ENCODE measurements at places on chromosomes 3 and 15.

- DNase-seq: no peak
Observed at GRCh38 chr15:35738370-35738769, 192.4 kb upstream of the DPH6 start.

DNA sequence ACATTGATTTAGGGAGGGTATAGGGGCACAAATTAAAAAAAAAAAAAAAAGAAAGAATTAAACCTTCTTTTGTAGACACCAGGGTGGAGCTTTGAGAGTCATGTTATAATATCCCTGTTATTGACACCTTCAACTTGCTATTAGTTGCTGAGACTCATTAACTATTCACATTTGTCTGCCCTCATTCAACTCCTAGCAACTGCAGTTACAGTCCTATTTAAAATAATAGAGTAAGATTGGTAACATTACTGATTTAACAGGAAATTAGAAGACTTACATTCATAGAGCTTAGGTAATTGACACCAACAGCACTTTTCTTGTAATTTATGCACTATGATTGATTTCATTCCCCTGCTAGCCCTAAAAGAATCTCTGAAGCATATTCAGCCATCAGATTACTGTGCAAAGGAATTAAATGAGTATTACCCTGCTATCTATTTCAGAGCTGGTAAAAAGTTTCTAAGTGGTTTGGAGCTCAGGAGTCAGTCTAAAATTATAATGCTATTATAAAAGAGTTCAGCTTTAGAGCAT, 148.8 kb upstream of the TBL1XR1 start:
- DNase-seq: no peak

GRCh38 chr3:170740726-170741591, 129.0 kb downstream of the RPL22L1 start:
- peak; percentile 95 for DNase-seq

- no peak for DNase-seq
Observed at GRCh38 chr3:61979638-61980037, 393.7 kb downstream of the FEZF2 start.

DNA sequence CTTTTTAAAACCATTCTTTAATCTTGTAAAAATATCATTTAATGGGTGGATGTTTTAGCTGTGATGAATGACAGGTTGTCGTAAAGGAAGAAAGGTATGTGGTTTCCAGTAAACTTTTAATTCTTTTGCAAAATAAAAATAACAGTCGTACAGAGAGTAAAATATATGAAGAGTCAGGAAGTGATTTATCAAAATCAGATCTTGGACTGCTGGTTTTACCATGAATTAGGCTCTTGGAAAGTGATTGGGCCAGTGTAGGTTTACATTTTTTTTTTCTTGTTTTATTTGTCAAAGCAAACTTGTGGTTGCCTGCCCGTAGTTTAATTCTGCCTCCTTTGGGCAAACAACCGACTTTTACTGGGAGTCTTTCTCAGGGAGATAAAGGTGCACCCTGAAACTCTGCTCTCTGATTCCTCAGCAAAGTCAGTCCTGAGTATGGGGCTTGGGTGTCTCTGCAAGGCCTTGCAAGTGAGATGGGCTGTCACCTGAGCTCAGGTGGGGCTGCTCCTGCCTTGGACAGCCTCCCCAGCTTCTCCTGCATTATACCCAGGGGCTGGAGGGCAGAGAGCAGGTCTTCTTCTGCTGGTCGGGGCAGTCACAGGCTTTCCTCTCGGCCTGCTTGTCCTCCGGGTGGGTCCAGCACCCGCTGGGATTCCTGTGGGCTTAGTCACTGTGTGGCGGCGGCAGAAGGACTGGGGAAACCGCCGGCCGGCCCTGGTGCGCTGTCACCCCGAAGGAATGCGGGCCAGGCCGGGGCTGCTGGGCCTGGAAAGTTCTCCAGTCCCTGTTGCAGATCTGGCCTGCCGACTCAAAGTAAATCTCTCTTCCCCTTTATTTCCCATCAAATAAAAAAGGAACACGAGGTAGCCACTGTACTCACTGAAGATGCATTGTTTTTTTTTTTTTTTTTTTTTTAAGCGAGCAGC, 79.0 kb downstream of the IGF1R start:
- DNase-seq: peak; percentile 78

- no peak for DNase-seq
Observed at GRCh38 chr3:96434651-96435050, 379.7 kb upstream of the EPHA6 start.

DNA sequence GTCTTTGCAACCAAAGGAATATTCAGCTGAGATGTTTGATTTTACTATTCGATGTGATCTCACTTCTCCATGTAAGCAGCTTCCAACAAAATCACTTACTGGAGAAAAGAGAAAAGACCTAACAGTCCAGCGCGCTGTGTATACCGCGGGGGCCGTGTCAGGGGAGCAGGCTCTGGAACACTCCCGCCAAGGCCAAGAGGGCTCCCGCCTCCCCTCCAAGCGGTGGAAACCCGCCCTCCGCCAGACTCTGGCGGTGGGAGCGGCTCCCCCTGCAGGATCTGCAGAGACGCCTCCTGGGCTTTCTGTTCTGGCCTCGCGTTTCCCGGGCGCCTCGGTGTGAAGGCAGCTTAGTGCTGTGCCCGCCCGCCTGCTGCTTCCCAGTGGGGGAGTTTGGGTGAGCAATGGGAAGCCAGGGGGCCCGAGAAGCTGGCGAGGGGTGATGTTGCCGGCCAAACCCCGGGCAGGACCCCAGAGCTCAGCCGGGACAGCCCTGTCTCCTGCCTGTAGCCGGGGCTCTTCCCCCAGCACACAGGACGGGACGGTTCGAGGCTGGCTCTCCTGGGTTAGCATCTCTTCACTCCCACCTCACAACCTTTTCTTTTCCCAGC, 36.3 kb downstream of the CHST14 start:
- DNase-seq: no peak

DNA sequence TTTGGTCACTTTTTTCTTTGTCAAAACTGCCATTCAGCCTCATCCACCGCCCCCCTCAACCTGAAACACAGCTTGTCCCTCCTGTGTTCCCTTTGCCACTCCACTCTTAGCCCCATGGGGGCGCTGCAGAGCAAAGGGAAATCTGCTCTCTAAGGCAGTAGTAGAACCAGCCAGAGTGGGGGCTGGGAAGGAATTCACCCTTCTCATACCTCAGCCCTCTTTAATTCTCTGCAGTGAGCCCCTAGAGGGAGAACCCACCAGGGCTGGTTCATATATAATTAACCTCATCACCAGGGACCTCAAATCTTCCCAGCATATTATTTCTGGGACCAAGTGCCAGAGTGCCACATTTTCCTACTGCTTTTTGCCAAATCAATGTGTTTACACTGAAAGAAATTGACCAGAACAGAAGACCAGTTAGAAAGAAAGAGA, 2.8 kb upstream of the BCL6 start:
- no peak for DNase-seq

- DNase-seq: no peak
Observed at GRCh38 chr3:62981962-62982361, 106.7 kb upstream of the CADPS start.

- DNase-seq: no peak
Observed at GRCh38 chr3:100437721-100438622, 36.6 kb downstream of the LNP1 start.

- DNase-seq: no peak
Observed at GRCh38 chr3:36135863-36136262, 244.4 kb upstream of the STAC start.

GRCh38 chr15:62089616-62090015, 22.8 kb downstream of the C2CD4A start:
- no peak for DNase-seq

DNA sequence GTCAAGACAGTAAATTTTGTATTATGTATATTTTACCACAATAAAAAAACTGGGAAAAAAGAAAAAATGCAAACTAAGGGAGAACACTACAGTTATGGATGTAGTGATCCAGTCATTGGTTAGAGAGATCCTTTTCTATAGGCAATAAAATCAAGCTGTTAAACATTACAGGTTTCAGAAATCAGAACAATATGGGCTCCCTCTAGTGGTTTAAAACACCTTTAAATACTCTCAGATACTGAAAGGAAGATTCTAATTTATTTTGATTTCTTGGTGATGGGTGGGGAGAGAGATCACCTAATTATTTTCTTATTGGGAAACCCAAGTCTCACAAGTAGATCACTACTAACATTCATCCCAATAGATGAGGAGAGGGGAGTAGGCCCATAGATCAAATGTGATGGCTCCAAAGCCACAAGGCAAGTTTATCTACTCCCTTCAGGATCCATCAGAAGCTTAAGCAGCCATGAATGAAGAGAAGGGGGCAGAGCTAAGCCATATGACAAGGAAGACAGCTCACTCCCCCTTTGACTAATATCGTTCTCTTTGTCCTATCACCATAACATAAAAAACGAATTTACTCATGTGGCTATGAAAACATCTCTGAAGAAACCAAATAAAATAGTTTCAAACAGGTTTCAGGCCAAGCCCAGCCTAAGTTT, 118.6 kb downstream of the ANO10 start:
- peak; percentile 2 for DNase-seq

DNA sequence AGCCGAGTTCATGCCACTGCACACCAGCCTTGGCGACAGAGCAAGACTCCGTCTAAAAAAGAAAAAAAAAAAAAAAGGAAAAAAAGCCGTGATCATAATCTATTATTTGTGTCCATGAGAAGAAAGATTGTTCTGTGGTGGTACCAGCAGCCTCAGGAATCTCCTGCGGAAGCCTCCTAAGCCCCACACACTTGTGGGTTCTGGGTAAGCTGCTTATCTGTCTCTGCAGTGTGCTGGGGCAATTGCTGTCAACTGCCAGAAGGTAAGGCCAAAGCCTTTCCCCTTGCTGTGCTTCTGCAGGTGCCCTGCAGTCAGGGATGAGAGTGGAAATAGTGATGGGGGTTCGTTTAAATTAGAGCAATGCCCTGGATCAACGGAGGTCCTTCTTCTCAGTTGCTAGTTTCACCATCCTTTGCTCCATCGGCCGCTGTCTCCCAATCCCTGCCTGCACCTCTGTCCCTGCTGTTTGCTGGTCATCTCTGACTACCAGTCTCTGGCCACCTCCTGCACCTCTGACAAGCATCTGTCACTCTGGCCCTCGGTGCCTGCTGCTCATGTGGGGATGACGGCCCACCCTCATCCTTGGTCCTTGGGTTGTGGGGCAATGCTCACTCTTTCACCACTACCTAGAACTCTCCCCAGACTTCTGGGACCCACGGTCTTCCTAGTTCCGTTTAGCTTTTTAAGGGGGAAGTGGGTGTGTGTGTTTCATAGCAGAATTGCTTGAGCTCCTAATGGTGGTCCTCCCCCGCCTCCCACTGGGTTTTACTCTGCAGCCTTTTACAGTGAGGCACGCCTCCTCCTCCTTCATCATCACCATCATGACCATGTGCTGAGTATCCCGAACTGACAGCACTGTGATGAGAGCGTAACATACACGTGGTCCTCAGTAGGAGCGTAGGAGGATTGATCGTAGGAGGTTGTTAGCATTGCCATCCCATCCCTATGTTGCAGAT, 25.5 kb downstream of the CHRD start:
- DNase-seq: no peak

DNA sequence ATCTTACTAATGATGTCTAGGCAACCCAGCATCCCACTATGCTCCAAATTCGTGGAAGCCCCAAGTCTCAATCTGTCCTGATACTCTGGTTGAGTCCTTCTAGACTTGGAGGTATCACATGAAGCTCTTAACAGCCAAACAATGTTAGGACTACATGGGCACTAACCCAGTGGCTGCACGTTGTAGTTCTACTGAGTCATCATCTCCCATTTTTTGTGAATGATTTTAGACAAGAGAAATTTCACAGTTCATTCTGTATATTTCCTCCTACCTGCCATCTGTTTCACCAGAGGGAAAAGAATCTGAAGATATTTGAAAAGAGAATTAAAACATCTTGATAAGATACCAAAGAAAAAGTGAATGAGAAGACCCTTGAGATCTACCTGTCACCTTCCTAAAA, 9.8 kb upstream of the WWTR1 start:
- DNase-seq: no peak

DNA sequence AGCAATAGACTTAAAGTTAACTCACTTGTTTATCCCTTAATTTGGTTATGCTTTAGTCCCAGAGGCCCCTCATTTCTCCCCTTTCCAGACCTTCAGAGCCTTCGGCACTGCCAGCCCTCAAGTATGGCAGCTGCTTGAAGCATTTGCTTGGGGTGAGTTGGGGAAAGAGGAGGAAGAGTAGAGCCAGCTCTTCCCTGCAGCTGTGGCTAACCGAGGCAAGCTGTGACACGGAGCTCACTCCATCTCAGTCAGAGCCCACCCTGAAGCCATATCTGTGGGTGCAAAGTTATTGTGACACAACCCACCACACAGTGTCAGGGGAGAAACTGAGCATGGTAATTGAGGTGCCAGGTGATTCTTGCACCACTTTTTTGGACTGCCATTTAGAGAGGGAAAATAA, 66.1 kb downstream of the FILIP1L start:
- DNase-seq: no peak

- DNase-seq: no peak
Observed at GRCh38 chr3:108599677-108600409, 10.3 kb downstream of the DZIP3 start.

DNA sequence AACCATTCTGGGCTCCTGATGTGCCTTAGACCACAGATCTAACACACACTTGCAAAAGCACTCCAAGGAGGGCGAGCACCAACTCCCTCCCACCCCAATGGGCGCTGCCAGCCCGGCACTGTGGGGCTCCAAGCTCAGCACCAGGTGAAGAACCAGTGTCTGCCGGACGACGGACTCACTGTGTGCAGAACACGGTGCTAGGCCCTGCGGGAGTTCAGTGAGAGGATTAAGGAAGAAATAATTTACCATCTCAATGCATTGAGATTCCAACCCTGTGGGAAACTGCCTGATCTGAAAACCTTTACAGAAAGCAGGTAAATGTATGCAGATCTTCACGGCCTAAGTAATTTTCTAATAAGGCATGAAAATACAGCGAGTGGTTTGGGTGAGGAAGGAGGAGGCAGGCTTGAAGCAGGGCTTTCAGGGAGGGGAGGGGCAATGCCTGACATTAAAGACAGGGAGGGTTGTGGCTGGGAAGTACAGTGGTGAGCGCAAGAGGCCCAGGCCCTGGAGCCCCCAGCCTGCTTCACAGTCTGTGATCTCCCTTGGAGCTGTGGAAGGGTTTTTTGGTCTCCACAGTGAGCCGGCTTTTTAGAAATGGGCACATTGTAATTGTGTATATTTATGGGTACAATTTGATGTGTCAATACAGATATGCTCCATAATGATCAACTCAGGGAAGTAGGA, 35.6 kb upstream of the CHRNB4 start:
- DNase-seq: no peak

- no peak for DNase-seq
Observed at GRCh38 chr15:72161361-72162132, 36.0 kb downstream of the GRAMD2A start.

DNA sequence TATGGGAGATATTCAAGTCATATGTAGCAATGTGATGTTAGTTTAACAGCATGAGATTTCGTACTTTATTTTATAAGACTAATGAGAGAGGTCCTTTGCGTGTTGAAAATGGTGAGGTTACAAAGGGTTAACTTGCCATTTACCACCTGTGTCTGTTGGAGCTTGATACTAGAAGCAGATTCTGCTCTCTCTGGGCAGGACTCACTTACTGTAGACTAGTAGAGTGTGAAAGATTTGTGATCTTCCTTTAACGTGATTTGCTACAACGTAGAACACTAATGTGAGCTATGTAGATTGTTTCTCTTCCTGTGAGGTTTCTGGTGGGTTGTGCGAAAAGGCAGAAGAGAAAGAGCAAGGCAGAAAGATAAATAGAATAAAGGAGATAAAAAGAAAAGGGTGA, 1.1 kb downstream of the TP63 start:
- DNase-seq: no peak

- no peak for DNase-seq
Observed at GRCh38 chr15:41028853-41029252, 75.6 kb downstream of the CHAC1 start.

Data from AG09309 (cell line).